ENCODE measurements at places on chromosomes 7 and 10.

- DNase-seq: no peak
Observed at GRCh38 chr7:15667991-15668390, 18.5 kb downstream of the MEOX2 start.

GRCh38 chr10:121580276-121581116 lies 17.7 kb downstream of the FGFR2 start:
- DNase-seq: no peak

- DNase-seq: no peak
Observed at GRCh38 chr10:88313878-88314277, 269.2 kb downstream of the RNLS start.

- DNase-seq: no peak
Observed at GRCh38 chr10:63268149-63268797, 135.1 kb downstream of the NRBF2 start.

GRCh38 chr7:84786073-84786472 lies 400.8 kb downstream of the SEMA3D start:
- DNase-seq: no peak

GRCh38 chr7:51308265-51308664 lies 8.3 kb downstream of the COBL start:
- DNase-seq: no peak

- DNase-seq: no peak
Observed at GRCh38 chr10:28160866-28161405, 141.9 kb downstream of the MPP7 start.

GRCh38 chr7:771234-772004 lies 44.3 kb upstream of the PRKAR1B start:
- DNase-seq: no peak

GRCh38 chr10:12061124-12061523 lies 7.6 kb upstream of the DHTKD1 start:
- no peak for DNase-seq

GRCh38 chr7:82018226-82018625 lies 248.4 kb upstream of the HGF start:
- no peak for DNase-seq

DNA sequence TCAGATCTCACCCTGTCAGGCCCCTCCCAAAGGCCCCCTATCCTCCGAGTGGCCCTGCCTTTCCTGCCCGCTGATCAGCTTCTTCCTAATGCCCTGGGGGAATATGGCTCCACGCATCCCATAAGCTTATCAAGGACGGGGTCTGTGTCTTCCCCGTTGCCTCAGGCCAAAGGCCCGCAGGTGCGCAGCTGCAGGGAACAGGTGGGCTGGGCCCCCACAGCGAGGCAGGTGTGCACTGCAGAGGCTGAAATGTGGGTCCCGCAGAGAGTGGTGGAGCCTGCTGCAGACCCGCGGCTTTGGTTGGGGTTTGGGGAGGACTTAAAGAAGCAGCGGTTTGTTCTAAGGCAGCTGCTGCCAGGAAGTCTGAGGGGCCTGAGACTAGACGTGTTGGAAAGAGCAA lies 220.8 kb upstream of the TCERG1L start:
- DNase-seq: no peak
